Stimulated activated CD8-positive, alpha-beta memory T cell treated with anti-CD3 and anti-CD28 coated beads, Interleukin-4, amount 100 ng/mL, for 4 hours (primary cell): ENCODE measurements at places on chromosomes 13 and 19.
A peak's percentile ranks its signal among the peaks of the same experiment; 100 is the strongest.

GRCh38 chr19:17491287-17491686, 20.2 kb upstream of the PGLS start:
- DNase-seq, result no peak

GRCh38 chr19:13681509-13681908, 82.8 kb upstream of the MRI1 start:
- DNase-seq, result no peak

DNA sequence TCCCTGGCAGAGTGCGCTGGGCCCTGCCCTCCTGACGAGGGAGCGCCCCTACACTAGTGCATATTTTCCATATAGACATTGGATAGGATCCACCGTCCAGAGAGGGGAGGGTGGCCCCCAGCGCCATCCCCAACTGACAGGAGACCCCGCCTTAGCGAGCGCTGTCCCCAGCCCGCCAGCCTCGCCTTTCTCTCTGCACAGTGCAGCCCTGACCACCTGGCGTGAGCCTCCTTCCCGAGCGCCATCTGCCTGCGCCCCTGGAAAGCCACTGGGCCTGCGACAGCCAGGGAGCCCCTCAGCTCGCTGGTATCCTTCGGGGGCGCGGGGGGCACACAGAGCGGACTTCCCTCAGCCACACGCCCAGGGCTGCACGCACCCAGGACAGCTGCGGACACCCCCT, 42.1 kb upstream of the ATP12A start:
- DNase-seq, result no peak

- DNase-seq, result no peak
These were observed 1.6 kb downstream of the DUS3L start for GRCh38 chr19:5789351-5789761.

GRCh38 chr13:40026174-40026585, 370.7 kb downstream of the COG6 start:
- peak; percentile 15 for DNase-seq

- peak; percentile 95 for DNase-seq
These were observed 109.5 kb downstream of the KCNRG start for GRCh38 chr13:50124536-50125303.

DNA sequence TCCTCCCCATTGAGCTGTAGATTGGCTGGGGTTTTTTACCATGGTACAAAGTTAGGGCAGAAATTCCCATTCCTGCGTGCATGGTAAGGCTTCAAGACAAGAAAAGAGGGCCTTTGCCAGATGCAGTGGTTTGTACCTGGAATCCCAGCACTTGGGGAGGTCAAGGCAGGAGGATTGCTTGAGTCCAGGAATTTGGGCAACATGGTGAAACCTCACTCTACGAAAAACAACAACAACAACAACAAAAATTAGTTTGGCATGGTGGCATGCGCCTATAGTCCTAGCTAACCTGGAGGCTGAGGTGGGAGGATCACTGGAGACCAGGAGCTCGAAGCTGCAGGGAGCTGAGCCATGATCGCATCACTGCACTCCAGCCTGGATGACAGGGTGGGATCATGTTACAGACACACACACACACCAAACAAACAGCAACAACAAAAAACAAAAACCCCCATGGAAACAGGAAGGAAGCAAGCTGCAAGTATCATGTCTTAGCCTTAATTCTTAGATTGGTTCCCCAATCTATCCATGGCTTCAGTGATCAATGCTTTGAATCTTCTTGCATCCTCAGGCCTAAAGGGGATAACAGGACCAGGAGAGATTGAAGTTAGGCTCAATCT, 5.5 kb upstream of the WTIP start:
- no peak for DNase-seq

GRCh38 chr13:111952814-111953213, 114.1 kb upstream of the SOX1 start:
- DNase-seq, result no peak

DNA sequence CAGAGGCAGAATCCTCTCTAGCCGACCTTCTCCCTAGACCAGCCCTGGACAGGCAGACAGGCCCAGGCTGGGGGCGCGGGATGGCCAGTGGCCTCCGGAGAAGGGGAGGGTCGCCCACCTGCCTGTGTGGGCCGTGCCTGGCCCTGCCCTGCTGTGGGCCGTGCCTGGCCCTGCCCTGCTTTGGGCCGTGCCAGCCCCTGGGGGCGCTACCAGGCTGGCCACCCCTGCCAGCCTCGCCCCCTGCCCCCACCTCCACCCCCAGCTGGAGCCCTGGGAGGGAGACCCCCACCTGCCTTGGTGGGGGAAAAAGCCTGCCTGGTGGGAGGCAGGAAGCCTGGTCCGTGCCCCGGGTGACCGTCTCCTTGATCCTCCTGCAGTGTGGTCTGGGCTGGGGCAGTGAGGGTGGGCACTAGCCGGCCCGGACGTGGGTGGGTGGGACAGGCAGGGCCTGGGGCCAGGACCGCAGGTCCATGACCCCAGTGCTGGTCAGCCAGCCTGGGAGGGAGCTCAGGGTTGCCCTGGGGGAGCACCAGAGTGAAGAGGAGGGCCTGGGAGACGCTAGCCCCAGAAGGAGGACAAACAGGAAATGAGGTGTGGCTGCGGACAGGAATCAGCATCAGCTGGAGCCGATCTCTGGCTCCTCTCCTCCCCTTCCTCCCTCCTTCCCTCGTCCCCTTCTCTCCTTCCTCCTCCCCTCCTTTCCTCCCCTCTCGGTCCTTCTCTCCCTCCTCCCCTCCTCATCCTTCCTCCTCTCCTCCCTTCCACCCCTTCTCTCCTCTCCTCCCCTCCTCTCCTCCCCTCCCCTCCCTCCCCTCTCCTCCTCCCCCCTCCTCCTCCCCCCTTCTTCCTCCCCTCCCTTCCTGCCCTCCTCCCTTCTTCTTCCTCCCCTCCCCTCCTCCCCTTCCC, 5.1 kb upstream of the MKNK2 start:
- DNase-seq, result no peak

DNA sequence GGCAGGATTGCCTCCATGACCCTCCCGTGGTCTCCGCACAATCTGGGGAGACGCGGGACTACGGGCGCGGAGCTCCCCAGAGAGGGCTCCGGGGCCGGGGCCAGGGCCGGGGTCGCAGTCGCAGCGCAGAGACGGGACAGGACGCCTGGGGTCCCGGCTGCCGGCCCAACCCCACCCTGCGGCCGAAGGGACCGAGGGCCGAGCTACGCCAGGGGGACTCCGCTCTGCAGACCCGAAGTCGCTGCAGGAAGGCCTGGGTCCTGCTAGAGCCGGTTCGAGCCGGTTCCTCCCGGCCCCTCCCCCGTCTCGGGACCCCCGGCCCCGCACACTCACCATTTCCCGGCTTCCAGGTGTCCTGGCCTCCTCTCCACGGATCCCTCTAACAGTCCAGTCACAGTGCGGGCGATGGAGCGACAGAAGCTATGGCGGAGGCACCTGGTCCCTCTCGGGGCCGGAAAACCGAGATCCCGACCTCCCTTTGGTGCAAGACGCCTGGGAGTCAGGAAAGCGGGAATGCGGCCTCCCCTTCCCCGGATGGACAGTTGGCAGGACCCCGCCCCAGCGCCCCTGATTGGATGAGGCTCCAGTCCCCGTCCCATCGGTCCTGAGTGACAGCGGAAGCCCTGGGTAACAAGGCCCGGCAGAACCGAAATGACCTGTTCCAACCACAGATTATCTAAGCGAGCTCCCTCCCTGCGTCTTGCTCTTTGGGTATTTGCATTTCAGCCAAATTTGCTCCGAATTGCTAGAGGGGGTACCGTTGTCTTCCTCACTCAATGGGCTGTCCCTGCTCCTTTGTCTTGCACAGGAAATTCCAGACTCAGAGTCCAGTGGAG, at the start of gene ZNF625:
Gene ZNF625, minus strand, starts transcription at position 512 of the 836 bp plus-strand sequence. Its CDS starts 176 bp downstream, at position 336.
- no peak for DNase-seq
